ENCODE measurements at places on chromosomes 1 and 21. TPM values are rescaled to one million over a fixed set of nuclear protein-coding genes. Genes with fewer than 3 reads are reported as not detected.

- no peak for DNase-seq
These were observed 459.8 kb downstream of the KCNT2 start for GRCh38 chr1:196148367-196148970.

Gene OPRD1
- total RNA-seq = not detected

Gene CCDC30
- total RNA-seq = 1.4 TPM

Gene C1QTNF12
- total RNA-seq = not detected

GRCh38 chr1:117209094-117209493 is 1.6 kb downstream of the VTCN1 start:
- DNase-seq = no peak
